ENCODE measurements at places on chromosomes 5 and 9.

DNA sequence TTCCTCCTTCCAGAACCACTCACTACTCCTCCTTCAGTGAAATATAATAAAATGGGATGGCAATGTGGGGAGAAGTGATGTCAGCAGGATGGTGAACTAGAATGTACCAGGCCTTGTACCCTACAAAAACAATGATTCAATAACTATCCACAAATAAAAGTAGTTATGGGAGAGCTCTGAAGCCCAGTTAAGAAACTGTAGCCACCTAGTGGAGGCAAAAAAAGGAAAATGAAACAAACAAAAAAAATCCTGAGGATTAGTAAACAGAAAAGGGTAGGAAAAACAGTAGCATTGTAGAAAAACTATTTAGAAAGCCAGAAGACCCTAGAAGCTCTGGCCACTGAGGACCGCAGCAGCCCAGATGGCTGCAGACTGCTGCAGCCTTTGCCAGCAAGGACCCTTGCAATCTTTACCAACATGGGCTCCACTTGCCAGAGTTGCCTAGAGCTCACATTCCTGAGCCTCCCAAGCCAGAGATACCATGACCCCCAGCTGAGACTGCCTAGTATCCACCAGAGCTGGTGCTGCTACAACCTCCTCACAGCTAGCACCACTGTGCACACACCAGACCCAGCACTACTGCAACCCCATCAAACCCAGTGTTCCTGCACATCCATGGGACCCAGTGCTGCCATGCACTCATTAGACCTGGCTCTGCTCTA, 259.7 kb upstream of the MSX2 start:
- peak; percentile 2 for DNase-seq

GRCh38 chr5:158802941-158803341, 296.8 kb downstream of the EBF1 start:
- DNase-seq, result peak; percentile 62

DNA sequence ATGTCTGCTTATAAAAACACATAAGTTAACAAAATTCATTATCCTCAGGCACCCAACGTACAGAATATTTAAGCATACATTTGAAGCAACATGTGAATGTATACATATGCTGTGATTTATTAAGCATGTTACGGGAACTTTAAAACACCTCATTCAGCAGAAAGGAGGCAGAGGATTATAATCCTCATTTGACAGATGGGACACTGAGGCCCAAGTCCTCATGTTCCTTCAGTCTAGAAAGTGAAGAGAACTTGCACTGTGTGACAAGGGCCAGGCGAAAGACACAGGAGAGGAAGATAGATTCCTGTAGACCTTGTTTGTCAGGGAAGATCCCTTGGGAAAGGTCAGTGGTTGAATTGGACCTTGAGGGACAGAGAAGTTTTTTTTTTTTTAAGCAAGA, 7.6 kb upstream of the PSMD5 start:
- no peak for DNase-seq

- peak; percentile 92 for DNase-seq
Measured at GRCh38 chr9:134776080-134776796, 104.4 kb upstream of the FCN2 start.

- peak; percentile 61 for DNase-seq
Measured at GRCh38 chr9:69573651-69574050, 98.5 kb downstream of the APBA1 start.

DNA sequence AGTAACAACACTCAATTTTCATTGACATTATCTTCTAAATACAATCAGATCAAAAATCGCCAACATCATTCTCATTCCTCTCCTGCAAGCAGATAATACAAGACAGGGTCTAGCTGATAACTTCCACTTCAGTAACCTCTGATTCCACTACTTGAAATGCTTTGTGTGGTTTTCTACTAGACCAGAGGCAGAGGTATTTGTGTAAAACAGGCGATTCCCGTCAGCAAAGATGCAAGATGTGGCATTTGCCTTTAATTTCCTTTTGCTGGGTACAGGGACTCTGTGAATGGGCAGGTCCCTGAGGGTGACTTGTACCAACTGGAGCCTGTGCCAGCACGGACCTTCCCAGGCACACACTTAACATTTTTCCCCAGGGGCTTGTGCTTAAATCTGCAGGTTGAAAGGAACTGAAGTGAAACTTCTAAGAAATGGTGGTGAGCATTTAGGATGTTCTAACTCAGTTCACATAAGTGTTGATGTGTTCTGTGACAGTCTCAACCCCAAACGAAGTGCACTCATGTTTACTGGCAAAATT, 625.5 kb upstream of the WWC1 start:
- no peak for DNase-seq

GRCh38 chr5:135880278-135880677, 15.4 kb downstream of the IL9 start:
- no peak for DNase-seq

DNA sequence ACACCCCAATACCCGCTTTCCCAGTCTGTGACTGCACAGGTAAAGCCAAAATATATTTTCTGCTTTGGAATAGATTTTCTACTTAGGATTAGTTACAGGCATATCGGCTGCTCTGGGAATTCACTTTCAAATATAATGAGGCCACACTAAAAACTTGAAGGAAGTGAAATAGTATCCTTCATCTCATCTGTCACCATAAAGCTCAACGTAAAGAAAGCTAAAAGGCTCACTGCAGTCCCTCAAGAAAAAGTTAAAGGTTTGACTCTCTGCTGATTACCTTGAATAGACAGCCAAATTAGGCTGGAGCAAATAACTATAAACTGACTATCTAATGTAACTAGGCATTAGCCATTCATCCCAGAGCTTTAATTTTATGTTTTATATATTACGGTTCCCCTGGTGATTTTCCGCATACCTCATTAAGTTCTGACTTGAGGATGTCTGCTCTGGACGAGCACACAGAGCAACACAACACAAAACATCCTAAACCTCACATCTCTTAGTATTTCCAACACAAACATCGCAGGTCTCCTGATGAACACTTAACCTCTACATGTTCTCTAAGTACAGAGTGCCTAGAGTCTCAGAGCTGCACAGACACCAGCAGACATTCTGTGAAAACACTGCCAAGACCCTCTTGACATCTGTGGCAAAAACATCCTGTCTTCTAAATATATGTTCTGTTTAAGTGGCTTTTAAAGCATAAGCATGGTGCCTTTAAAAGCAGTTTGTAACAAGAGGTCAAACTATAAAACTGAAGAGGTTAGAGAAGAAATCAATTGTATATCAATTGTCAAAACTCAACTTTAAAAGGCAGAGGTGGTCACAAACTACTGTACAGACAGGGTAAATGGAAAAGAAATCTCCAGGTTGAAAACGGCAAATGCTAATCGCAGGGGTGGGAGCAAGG, 35.4 kb downstream of the ELAVL2 start:
- DNase-seq, result no peak

DNA sequence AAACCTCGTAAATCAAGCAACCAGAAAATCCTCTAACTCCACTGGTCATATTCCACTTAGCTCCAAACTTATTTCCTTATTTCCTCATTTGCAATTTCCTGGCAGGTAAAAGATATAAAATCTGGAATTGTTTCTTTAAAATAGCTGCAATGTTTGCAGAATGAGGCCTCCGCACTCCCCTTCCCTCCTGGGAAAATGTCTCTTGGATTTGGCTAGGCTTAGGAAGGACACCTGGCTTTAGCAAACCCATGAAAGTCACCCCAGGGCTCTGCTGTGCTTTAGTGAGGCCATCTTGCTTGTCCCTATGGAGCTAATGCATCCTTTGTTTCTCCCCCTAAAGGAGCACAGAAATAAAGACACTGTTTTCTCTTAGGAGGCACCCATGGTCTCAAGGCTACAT, 10.5 kb downstream of the ARSB start:
- no peak for DNase-seq

- no peak for DNase-seq
Measured at GRCh38 chr5:86665984-86666760, 48.4 kb downstream of the COX7C start.

- peak; percentile 60 for DNase-seq
Measured at GRCh38 chr9:21796768-21797167, 5.7 kb upstream of the MTAP start.

GRCh38 chr9:114677418-114677817, 4.6 kb downstream of the TEX48 start:
- peak; percentile 100 for DNase-seq

GRCh38 chr5:163106098-163106497, 331.3 kb upstream of the CCNG1 start:
- DNase-seq, result no peak

DNA sequence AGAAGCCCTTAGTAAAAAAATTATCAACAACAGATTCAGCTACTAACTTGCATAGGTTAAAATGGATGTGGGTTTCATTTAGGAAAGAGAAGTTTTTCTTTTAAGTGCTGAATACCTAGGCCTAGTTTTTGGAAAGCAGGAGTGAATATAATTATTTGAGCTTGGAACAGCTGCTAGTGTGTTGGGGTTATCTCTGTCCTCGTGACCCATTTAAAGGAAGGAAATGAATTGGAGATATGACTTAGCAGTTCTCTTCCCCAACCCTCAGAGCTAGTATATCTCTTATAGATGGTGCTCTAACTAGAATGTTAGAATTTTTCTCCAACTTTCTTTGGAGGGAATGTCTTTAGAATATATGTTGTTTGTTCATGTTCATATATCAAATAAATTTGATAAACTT, 38.6 kb downstream of the ZNF366 start:
- no peak for DNase-seq

DNA sequence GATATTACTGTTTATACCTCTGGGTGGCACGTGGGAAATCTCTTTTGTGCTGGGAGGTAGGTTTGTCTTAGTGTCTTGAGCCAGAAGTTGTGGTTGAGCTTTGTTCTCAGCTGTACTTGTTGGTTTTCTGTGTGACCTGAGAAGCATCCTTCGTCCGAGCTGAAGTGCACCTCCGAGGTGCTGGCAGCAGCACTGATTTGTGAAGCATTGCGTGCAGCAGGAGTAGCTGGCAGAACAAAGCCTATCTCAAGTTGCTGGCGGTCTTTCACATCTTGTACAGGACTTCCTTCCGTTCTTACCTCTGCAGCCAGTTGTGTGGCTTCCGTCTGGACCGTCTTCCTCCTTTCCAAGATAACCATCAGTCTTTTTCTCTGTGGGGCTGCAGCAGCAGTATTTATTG, 4.3 kb downstream of the PRRC2B start:
- DNase-seq, result no peak

- DNase-seq, result no peak
Measured at GRCh38 chr5:121031491-121031890, 567.4 kb downstream of the PRR16 start.

DNA sequence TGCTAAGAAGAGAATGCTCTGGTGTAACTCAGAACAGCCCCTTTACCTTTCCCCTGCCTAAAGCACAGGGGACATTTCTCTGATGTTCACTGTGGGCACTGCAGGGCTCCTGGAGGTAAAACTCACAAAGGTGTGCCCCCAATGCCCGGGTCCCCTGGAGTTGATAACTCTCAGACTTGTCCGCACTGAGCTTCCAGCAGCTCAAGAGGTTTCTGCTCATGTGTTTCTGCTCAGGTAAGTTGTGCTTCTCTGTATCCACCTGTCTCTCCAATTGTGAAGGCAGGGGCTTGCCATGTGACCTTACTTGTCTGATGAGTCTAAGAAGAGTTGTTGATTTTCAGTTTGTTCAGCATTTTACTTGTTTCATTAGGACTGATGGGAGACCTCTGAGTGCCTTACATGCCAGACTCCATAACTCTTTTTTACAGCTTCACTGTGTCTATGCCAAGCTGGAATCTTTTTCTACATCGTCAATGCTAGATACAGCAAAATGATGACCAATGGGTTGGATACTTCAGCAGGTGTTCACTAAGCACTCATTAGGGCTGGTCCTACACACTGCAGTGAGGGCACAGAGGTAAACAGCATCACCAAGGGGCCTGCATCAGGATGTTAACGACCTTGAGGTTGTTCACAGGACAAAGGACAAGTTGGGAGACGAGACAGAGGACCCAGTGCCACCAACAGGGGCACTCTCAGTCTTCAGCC, 56.4 kb downstream of the MRPL36 start:
- no peak for DNase-seq

GRCh38 chr9:69578026-69578425, 94.1 kb downstream of the APBA1 start:
- no peak for DNase-seq

DNA sequence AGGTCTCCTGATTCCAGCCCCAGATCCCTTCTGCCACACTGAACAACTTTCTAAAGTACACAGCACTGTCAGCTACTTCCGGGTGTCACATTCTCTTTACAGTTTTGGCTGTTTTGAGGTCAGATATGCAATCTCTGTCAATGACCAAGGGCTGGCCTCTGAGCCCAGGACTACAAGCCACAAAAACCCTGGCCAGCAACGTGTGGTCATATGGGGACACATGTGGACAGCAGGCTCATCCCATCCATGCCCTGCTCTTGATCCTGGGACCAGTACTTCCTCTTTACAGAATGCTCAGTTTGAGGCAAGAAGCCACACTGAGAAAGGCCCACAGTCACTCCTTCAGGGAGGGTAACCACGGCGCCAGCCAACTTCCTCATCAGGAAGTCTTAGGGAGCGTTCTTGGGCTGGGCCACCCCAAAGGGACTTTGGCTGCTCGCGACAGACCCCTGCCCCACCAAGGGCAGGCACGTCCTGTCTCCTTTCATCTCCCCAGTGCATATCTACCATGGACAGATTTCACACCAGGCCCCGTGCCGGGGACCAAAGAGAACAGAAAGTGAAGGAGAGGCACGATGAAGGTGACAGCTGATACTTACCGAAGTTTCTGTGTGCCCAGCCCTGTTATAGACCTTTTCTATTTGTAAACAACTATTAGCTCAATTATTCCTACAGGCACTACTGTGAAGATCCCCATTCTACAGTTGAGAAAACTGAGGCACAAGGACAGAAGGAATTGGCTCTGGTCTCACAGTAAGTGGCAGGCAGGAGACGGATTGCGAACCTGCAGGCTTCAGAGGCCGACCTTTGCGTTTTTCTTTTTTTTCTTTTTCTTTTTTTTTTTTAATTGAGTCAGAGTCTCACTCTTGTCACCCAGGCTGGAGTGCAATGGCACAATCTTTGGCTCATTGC, 37.3 kb downstream of the STK10 start:
- DNase-seq, result peak; percentile 68

- DNase-seq, result no peak
Measured at GRCh38 chr9:130895481-130896232, 955 bp downstream of the QRFP start.

GRCh38 chr5:40906351-40906751, 2.9 kb upstream of the C7 start:
- peak; percentile 10 for DNase-seq

GRCh38 chr5:125461641-125462072, 715.2 kb upstream of the ZNF608 start:
- no peak for DNase-seq

- peak; percentile 58 for DNase-seq
Measured at GRCh38 chr5:64273276-64273675, 107.6 kb downstream of the RNF180 start.

DNA sequence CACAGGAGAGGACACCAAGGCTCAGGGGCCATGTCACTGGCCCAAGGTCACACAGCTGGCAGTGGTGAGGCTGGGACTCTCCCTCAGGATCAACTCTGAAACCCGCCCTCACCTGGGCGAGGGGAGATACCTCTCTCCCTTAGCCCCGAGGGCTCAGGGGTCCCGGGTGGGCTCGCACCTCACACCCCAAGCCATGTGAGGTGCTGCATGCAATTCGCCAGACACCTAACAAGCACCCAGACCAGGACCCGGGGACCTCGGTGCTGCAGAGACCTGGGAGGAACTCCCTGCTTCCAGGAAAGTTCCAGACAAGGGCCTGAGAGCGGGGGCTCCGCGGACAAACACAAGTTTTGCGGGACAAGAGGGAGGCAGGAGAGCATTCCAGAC, 19.3 kb downstream of the BRD3 start:
- no peak for DNase-seq

All from EH (cell line).